Stimulated activated CD8-positive, alpha-beta memory T cell treated with anti-CD3 and anti-CD28 coated beads, Interleukin-4, amount 100 ng/mL, for 24 hours (primary cell): ENCODE measurements at places on chromosomes 13 and 19.

- DNase-seq: no peak
These were observed 14.7 kb downstream of the ALOX5AP start for GRCh38 chr13:30750036-30750435.

GRCh38 chr19:55341171-55341588 lies 1.5 kb downstream of the KMT5C start:
- DNase-seq: peak; percentile 47

GRCh38 chr19:3227054-3227626 lies 2.7 kb downstream of the CELF5 start:
- no peak for DNase-seq

GRCh38 chr13:101451641-101452040 lies 834 bp upstream of the ITGBL1 start:
- no peak for DNase-seq

DNA sequence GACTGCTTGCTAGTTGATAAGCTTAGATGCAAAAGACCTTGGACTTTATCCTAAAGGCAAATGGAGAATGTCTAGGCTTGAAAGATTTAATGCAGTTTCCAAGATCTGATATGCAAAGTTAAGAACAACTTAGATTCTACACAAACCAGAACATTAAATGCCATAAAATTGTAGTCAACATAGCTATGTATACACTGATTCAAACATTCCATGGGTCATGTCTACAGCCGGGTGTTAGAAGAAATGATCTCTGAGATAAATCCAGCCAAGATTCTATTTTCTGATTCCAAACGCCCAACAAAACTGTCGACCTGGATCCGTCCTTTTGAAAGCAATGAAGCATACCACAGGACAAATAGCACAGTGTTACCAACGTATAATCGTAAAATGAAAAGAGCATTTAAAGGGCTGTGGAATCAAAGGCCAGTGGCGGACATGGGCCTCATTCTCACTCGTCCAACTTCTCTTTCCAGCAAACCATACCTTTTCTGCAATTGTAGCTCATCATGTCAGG lies 52.7 kb downstream of the KCTD12 start:
- DNase-seq: no peak

- no peak for DNase-seq
These were observed 580 bp upstream of the TEKTIP1 start for GRCh38 chr19:3538258-3538929.
